NCI-H510A treated with DMSO at 0.1 percent for 48 hours (cell line): ENCODE measurements at places on chromosomes 11 and 22.

- DNase-seq = no peak
Observed at GRCh38 chr11:4916581-4916980, 2.6 kb downstream of the OR51G2 start.

GRCh38 chr11:115330684-115331482 is 173.3 kb downstream of the CADM1 start:
- no peak for DNase-seq

DNA sequence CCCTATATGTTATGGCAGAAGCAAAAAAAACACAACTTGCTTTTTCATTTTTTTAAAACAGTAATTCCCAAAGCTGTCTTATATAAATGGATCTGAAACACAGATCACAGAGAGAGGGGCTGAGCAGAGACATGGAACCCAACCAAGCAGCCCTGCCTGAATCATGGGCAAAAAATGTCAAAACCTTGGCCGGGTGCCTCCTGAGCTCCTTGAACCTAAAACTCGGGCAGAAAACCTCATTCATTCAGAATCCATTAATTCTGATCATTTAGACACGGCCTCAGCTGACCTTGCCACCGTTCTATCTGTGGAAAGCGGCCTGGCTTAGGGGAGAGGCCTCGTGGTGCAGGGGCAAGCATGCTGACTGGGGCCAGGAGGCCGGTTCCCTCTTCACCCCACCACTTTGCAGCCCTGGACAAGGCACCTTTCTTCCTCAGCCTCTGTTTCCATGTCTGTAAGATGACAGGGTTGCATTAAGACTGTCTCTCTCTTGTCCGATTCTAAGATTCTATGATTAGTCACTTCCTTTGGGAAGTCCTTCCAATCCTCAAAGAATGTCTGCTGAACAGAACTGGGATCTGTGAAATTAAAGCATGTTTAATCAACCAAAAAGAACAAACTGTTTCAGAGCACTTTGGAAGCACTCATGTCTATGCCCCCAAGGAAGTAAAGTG is 26.0 kb downstream of the TENM4 start:
- DNase-seq = no peak

- peak; percentile 37 for DNase-seq
Observed at GRCh38 chr22:20750461-20751184, 23.3 kb upstream of the SERPIND1 start.
